ENCODE measurements at places on chromosomes 16 and 17.
A peak's percentile ranks its signal among the peaks of the same experiment; 100 is the strongest.

DNA sequence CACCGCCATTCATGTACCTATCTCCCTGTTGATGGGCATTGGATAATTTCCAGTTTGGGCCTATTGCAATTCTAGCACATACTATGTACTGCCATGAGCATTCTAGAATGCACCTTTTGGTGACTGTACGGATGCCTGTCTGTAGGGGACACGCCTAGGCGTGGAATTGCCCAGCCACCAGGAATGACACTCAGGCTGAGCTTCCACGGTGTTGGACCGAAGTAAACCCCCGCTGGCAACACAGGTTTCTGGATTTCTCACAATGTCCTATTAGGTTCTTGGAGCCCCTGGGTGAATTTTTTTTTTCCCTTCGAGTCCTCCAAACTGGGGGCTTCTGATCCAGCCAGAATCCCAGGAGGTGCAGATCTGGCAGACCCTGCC, 146.6 kb downstream of the IRF8 start:
- no peak for DNase-seq

DNA sequence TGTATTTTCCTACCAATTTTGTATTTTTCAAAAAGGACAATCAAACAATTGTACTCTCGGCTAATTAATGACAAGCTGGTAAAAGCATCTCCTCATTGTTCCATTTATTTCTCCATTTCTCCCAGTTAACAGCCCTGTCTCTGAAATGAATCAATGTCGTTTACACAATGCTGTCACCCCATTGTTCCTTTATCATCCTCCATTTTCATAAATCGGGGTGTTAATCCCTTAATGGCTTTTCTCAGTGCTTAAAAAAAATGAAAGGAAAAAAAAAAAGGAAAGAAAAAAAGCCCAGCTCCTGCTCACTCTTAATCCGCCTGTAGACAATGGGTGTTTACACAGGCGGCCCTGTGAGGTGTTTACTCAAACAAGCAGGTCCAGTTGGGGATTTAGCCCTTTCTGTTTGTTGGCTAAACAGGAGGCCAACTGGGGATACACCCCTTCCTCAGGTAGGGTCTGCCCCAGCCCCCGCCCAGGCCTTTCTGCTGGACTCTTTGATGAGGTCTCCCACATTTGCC, 86.8 kb upstream of the SALL1 start:
- no peak for DNase-seq

DNA sequence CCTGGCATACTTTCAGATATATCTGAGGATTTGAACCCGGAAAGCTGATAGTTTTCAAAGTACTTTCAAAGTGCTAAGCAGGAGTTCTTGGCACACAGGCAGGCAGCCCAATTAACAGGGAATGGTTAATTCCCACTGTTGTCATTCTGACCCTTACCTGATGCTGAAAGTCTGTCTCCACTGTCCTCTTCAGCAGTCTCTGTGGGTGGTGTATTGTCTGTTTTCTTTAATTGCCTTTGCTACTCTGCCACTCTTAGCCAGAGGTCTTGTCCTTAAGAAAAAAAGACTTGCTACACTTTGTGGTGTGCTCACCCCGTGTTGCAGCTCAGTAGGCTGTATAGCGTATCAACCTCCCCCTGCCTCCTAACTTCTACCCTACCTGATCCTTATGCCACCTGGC, 63.2 kb upstream of the SLC12A3 start:
- DNase-seq = no peak

DNA sequence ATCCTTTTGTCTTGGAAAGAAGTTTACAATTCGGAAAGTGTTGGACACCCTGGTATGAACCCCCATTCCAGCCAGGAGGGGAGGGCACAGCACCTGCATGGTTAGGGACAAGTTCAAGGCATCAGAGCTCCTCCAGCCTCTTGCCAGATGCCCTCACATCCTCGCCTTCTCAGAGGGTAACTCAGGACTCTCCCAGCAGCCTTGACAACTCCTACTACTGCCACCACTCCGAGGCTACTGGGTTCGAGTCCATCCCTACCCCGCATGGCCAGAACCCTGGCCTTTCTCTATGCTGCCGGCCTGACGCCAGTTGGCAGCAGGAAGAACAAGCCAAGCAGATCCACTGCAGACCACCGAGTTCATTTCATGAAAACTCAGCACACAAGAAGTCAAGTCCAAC, 34.1 kb downstream of the AXIN2 start:
- no peak for DNase-seq

- DNase-seq = no peak
Observed at GRCh38 chr17:34360601-34361270, 2.3 kb downstream of the CCL1 start.

DNA sequence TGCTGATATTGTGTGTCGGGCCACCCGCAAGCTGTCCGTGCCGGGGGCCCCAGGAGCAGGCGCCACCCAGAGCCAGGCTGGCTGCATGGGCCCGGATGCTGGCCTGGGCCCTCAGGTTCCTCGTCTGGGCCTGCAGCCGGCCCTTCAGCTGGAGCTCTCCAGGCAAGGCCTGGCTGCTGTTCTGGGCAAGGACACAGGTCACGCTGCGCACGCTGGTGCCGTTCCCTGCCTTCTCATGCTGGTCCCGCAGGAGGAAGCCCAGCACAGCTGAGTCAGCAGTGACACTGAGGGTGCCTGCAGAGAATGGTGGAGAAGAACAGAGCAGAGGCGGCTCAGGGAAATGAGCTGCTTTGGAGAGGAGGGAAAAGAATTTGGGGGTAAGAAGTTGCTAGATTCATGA, 79.9 kb downstream of the RMI2 start:
- no peak for DNase-seq

- no peak for DNase-seq
Observed at GRCh38 chr17:40068129-40068581, 5.4 kb downstream of the THRA start.

- no peak for DNase-seq
Observed at GRCh38 chr16:15502041-15502725, 67.8 kb downstream of the BMERB1 start.

GRCh38 chr16:27366687-27367460, 35.1 kb upstream of the IL21R start:
- no peak for DNase-seq

DNA sequence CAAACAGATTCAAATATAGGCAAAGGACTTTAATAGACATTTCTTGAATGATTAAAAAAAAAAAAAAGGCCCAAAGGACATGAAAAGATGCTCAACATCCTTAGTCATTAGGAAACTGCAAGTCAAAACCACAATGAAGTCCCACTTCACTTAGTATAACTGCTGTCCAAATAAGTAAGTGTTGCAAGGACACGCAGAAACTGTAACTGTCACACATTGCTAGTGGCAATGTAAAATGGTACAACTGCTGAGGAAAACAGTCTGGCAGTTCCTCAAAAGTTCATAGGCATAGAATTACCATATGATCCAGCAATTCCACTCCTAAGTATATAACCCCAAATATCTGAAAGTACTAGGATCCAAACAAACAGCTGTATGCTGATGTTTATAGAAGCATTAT, 112.7 kb downstream of the BRIP1 start:
- DNase-seq = no peak

- DNase-seq = no peak
Observed at GRCh38 chr16:55073830-55074229, 143.2 kb downstream of the IRX5 start.

DNA sequence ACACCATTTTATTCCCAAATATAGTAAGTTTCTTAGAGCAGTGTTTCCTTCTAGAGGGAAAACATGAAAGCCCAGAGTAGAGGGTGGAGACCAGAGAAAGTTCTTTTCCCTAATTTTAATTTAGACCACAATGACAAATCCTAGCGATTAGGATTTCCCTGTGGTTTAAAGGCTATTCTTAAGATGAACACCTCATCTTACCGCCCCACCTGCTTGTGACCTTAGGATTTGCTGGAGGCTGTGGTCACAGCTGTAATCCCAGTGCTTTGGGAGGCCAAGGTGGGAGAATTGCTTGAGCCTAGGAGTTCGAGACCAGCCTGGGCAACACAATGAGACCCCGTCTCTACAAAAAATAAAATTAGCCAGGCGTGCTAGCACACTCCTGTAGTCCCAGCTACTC, 51.1 kb downstream of the GPRC5B start:
- no peak for DNase-seq

GRCh38 chr17:245020-245419, 63.6 kb upstream of the DOC2B start:
- no peak for DNase-seq

- DNase-seq = no peak
Observed at GRCh38 chr17:16887523-16888095, 84.3 kb downstream of the TNFRSF13B start.

GRCh38 chr16:22955461-22956070, 141.6 kb downstream of the HS3ST2 start:
- no peak for DNase-seq

DNA sequence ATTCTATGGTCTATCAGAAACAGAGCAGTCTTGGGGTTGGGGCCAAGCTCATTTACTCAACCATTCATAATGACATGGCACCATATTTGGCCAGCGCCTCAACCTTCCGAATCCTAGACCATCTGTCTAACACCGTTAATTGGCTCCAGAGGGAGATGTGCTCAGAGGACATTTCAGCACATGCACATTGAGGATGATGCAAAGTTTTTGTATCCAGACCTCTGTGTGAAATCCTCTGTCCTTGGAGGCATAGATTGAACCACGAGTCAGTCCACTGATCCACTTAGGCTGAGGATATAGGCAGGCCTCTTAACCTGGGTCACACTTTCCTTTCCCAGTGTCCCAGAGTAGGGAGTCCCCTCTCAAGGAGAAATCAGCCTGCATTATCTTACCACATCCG, 85.5 kb downstream of the SHISA6 start:
- no peak for DNase-seq

GRCh38 chr17:59371416-59372100, 40.1 kb downstream of the YPEL2 start:
- no peak for DNase-seq

- DNase-seq = no peak
Observed at GRCh38 chr17:64496348-64496785, 487 bp downstream of the POLG2 start.

GRCh38 chr16:64206862-64207261, 915.0 kb downstream of the CDH11 start:
- no peak for DNase-seq

GRCh38 chr17:81566461-81567126, 14.4 kb upstream of the FAAP100 start:
- DNase-seq = peak; percentile 76

GRCh38 chr17:291587-291986, 61.0 kb downstream of the RPH3AL start:
- no peak for DNase-seq

- peak; percentile 51 for DNase-seq
Observed at GRCh38 chr17:57243171-57243622, 13.1 kb upstream of the MSI2 start.

- peak; percentile 29 for DNase-seq
Observed at GRCh38 chr17:73998653-73999645, 204.5 kb upstream of the RPL38 start.

DNA sequence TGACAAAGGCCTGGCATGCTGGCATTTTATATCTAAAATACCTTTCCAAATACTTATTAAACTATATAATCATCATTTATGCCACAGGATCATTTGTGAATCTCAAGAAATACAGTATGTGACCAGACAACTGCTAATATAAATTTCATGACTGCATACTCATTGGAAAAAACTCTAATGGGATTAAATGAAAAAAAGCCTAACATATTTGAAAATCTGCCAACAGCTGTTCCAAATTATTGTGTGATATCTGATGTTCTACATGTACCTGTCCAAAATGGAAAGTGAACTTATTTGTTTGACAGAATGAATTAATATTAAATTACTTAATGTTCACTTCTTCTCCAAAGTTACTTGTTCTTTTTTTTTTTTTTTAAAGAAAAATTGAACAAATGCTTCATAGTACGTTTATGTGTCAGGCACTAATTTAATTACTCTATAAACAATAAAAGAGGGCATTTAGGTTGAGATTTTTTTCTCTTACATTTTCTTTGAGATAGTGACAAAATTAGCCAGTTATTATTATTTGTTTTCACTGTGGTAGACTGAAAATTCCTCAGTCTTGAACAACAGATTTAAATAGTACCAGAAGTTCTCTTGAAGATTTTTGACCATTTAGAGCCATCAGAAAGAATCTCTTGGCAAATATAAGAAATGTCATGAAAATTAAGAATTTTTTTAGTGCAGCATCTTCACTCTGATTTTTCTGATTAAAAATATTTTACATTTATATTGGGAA, 114.0 kb downstream of the FTO start:
- no peak for DNase-seq

- no peak for DNase-seq
Observed at GRCh38 chr16:22885951-22886350, 72.0 kb downstream of the HS3ST2 start.

- no peak for DNase-seq
Observed at GRCh38 chr17:40251576-40251975, 32.5 kb downstream of the WIPF2 start.

- DNase-seq = no peak
Observed at GRCh38 chr17:48294806-48295361, 135.1 kb downstream of the SKAP1 start.

- no peak for DNase-seq
Observed at GRCh38 chr16:3716831-3717234, 491 bp downstream of the TRAP1 start.

DNA sequence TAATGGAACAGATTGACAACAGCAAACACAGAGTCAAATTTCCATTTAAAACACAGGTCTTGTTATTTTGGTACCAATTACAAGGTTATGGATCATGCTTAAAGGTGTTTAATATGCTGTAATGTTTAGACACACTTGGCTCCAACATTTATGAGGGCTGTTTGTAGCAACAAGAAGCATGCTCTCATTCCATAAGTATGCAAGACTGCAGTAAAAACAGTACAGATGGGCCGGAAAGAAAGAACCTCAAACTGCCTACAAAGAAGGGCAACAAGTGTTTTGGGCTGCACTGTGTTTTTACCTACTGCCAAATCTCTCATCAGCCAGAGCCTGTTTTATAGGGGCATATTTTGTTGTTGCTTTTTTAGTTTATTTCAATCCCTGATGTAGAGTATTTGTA, 100.5 kb upstream of the HS3ST3A1 start:
- DNase-seq = no peak

DNA sequence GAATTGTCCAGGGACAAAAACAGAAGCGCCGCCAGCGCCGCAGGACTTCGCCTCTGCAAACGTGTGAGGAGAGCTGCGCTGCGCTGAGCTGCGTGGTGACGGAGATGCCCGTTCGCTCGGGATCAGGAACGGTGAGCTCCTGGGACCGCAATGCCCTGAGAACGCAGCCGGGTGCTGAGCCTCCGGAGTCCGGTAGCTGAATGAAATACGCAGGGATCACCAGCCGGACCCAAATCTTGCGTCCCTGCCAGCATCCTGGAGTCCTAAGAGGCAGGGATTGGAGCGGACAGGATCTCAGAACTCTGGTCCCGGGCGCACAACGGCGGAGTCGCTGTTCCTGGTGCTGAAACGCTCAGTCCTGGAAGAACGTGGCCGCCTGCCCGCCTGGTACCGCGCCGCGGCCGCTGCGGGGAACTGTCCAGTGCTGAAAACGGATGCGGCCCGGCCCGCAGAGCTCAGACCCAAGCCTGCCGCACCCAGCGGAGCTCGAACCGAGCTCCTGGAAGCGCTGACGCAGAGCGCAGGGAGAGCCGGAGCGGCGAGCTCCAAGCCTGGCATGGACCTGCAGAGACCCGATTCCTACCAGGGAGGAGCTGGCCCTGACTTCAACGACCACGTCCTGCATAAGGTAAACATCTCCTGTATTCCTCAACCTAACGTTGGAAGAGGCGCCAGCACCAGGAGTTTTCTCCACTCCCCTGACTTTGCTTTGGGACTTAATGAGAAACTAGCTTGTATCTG, 41.5 kb downstream of the CD300LF start:
- DNase-seq = no peak

All from NCI-H1694 (cell line).